Placental epithelial cell (primary cell): ENCODE measurements at places on chromosomes 3 and 15. TPM values are rescaled to one million over a fixed set of nuclear protein-coding genes. Genes with fewer than 3 reads are reported as not detected.

GABRG3 gene
- total RNA-seq = not detected in 2 replicates

SPESP1 gene
- 2.0 and 3.6 TPM in 2 replicates for total RNA-seq

AADAC gene
- total RNA-seq = not detected in 2 replicates

MED12L gene
- under 0.01 and 0.11 TPM in 2 replicates for total RNA-seq

IQCF5 gene
- total RNA-seq = not detected in 2 replicates

TTC23 gene
- 29.3 and 39.3 TPM in 2 replicates for total RNA-seq

CADPS gene
- not detected in 2 replicates for total RNA-seq

PROS1 gene
- total RNA-seq = 5.0 and 7.5 TPM in 2 replicates

CLDN11 gene
- total RNA-seq = 2.4 TPM in 2 replicates

DUOX2 gene
- 1.4 and 5.1 TPM in 2 replicates for total RNA-seq

MTFMT gene
- 8.2 and 16.8 TPM in 2 replicates for total RNA-seq

BMF gene
- 2.9 and 23.2 TPM in 2 replicates for total RNA-seq

SPG21 gene
- 75.4 and 87.3 TPM in 2 replicates for total RNA-seq

PAK6 gene
- 0.54 and 0.79 TPM in 2 replicates for total RNA-seq

IGDCC3 gene
- total RNA-seq = 0.33 and 7.1 TPM in 2 replicates

POPDC2 gene
- total RNA-seq = 0.22 and 1.6 TPM in 2 replicates

CCNL1 gene
- total RNA-seq = 138 and 140 TPM in 2 replicates
